ENCODE measurements at places on chromosomes 16 and 17.
A peak's percentile ranks its signal among the peaks of the same experiment; 100 is the strongest.

DNA sequence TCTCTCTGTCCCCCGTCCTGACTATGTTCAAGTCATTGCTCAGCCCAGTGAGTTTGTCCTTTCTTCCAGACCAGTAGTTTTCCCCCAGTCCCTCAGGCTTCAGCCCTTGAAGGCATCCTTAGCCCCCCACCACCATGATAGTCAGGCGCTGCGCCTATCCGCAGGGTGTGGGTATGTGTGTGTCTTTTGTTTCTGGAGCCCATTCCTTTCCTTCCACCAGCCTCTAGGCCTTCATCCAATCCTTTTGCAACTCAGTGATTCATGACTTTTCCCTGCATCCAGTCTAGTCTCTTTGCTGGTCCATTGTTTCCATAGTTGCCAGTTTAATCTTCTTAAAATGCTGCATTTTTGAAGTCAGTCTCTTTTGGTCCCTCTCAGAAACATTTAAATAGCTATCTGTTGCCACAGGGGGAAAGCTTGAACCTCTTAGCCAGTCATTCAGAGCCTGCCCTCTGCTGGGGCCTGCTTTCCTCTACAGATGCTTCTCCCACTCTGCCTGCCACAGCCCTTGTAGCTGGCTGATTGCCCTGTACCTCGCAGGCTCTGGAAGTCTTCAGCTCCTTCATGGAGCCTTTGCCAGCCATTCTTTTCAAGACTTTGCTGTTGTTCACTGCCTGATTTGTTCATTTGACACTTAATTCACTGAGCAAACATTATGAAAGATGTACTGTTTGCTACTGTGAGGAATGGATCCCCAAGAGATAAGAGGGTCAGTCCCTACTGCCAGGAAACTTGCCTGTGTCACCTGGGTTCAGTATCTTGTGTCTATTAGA, 55.9 kb upstream of the ADCY7 start:
- DNase-seq = peak; percentile 48

GRCh38 chr17:7435676-7436555, 681 bp downstream of the TMEM102 start:
- DNase-seq = no peak

- DNase-seq = no peak
These were observed 11.7 kb downstream of the ABAT start for GRCh38 chr16:8686031-8686621.

GRCh38 chr17:7589891-7590691, at the start of gene SOX15:
Gene SOX15, minus strand, starts transcription at chr17:7590094. Its CDS starts 418 bp downstream, at chr17:7589676.
- no peak for DNase-seq

DNA sequence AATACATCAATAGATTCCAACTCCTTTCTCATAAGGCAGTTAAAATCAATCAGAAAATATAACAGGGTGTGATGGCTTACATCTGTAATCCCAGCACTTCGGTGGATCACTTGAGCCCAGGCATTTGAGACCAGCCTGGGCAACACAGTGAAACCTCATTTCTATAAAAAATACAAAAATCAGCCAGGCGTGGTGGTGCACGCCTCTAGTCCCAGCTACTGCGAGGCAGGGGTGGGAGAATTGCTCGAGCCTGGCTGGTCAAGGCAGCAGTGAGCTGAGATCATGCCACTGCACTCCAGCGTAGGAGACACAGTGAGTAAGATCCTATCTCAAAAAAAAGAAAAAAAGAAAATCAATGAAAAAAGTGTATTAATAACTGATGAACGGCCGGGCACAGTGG, 258.6 kb downstream of the NTN1 start:
- DNase-seq = no peak

GRCh38 chr16:27687605-27688004, 137.7 kb downstream of the KATNIP start:
- DNase-seq = no peak

DNA sequence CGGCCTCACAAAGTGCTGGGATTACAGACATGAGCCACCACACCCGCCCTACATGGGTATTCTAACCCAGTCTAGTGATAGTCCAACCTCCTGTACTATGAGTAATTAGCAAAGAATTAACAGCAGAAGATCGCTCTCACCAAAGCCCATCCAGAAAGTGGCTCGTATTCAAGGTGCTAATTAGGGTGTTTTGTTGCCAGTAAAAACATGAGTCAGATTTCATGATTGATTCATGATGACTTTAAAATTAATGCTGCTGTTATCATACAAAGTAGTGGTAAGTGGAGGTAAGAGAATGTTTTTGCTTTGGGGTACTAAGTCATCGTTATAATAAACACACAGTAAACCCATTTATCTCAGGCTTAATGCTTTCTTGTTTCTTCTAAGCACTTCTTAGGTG, 428.8 kb downstream of the WWOX start:
- no peak for DNase-seq

- no peak for DNase-seq
These were observed 388.2 kb upstream of the MAF start for GRCh38 chr16:79988721-79989220.

- no peak for DNase-seq
These were observed 17.2 kb downstream of the RSL1D1 start for GRCh38 chr16:11833951-11834695.

DNA sequence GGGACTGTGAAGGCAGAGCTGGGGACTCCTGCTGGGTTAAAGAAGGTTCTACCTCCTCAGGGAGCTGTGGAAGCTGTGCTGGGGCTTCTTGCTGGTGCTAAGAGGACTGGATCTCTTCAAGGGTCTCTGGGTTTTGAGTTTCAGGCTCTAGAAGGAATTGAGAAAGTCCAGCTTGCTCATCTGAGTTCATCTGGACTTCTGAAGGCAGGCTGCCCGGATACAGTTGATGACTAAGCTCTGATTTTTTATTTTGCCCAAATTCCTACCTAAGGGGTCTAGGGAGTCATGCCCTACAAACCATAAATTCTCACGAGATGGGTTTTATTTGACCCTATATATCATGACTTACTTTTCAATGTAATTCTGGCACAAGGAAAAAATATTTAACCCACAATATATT, 46.8 kb upstream of the TMEM97 start:
- DNase-seq = no peak

GRCh38 chr17:66386498-66387351, 84.3 kb downstream of the PRKCA start:
- no peak for DNase-seq

GRCh38 chr17:6502142-6502541, 54.2 kb downstream of the PITPNM3 start:
- DNase-seq = no peak

GRCh38 chr16:1643521-1643920, 31.4 kb downstream of the CRAMP1 start:
- no peak for DNase-seq

GRCh38 chr17:45265821-45266220, 3.9 kb upstream of the SPATA32 start:
- DNase-seq = peak; percentile 30

GRCh38 chr16:30893744-30894539, at the start of gene BCL7C:
Gene BCL7C, minus strand, starts transcription at chr16:30894077. Its CDS starts 133 bp downstream, at chr16:30893944.
- peak; percentile 46 for DNase-seq

DNA sequence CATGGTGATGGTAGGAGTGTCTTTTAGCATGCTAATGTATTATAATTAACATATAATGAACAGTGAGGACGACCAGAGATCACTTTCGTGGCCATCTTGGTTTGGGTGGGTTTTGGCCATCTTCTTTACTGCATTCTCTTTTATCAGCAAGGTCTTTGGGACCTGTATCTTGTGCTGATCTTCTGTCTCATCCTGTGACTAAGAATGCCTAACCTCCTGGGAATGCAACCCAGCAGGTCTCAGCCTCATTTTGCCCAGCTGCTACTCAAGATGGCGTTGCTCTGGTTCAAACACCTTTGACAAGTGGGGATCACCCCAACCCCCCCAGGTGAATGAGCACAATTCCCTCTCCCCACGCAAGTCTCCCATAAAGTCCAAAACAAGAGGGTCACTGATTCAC, 49.3 kb upstream of the ETV4 start:
- DNase-seq = no peak

DNA sequence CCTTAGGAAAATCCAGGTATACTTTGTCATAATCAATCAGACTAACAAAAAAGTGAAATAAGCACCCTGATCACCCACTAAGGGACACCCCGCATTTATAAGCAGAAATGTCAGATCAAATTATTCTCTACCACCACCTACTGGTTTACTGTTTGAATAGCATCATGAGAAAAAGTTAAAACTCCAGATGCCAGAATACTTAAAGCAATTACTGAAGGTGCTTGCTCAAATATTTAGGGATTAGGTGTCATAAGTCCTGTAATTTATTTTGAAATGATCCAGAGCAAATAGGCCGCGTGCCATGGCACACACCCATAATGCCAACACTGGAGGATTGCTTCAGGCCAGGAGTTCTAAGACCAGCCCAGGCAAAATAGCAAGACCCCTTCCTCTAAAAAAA, 2.3 kb downstream of the TOP2A start:
- DNase-seq = no peak

GRCh38 chr17:39663340-39663687, 1.8 kb upstream of the TCAP start:
- DNase-seq = no peak

- DNase-seq = no peak
These were observed 4.3 kb downstream of the MYO1C start for GRCh38 chr17:1487939-1488825.

- DNase-seq = no peak
These were observed 195.2 kb downstream of the RGS9 start for GRCh38 chr17:65332375-65332774.

DNA sequence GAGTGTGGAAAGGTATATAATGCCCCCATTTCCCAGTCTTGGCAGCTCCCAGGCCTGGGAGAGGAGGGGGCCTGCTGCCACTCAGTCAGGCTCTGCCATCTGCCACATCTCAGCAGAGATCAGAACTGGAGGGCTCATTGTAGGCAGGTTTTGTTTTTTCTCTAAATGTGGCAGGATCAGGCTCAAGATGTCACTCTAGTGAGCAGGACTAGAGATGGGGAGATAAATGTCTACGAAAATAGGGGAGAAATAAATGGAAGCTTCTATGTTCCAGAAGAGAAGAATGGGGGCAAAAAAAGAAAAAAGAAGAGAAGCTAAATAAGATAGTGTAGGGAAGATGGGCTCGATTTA, 13.9 kb downstream of the NXPH3 start:
- DNase-seq = no peak

DNA sequence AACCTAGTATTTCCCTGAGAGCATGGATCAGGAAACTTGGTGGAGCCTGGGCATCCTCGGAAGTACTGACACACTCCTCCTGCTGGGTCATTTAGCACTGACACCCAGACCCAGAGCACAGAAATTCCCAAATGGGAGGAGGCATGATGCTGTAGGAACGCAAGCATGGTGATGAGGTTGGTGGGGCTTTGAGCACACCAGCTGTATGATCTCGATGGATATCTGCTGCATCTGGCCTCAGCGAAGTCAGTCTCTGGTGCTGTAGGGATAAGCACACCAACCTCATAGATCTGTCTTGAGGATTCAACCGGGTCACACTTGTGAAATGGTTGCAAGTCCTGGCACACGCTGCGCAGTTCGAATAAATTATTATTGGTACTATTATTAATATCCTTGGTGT, 52.5 kb downstream of the SHISA6 start:
- DNase-seq = no peak

DNA sequence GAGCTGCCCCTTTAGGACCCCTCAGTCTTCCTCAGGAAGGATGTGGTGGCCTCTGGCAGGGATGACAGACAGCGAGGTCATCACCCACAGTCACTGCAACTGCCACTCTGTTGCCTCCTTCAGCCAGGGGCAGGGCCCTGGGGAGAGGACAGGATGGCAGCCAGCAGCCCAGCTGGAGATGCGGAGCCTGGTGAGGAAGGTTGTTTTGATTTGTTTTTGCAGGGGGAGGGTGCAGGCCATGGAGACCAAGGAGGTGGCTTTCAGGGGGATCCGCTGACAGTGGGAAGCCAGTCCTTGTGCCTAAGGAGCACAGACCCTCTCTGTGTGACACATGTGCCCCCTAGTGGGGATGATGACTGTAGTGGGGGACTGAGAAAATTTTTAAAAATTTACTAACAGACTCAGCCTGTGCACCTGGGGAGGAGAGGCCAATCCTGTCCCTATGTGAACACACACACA, 7.4 kb downstream of the PRCD start:
- DNase-seq = no peak

DNA sequence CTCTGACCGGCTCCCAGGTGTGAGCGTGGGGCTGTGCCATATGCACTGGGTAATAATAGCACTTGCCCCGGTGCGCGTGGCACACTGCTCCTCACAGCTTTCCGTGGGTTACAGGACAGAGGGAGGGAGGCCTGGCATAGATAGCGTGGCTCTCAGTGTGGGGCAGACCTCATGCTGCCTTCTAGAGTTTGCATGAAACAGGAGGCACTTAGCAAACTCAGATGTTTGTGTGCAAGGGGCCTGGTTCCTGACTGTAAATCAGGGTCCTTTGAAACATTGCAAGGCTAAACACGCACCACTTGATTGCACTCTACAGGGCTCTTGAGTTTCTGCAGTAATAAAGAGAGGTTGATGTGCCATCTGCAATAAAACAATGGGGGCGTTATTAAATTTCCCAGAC, 101.7 kb downstream of the RPTOR start:
- DNase-seq = no peak

DNA sequence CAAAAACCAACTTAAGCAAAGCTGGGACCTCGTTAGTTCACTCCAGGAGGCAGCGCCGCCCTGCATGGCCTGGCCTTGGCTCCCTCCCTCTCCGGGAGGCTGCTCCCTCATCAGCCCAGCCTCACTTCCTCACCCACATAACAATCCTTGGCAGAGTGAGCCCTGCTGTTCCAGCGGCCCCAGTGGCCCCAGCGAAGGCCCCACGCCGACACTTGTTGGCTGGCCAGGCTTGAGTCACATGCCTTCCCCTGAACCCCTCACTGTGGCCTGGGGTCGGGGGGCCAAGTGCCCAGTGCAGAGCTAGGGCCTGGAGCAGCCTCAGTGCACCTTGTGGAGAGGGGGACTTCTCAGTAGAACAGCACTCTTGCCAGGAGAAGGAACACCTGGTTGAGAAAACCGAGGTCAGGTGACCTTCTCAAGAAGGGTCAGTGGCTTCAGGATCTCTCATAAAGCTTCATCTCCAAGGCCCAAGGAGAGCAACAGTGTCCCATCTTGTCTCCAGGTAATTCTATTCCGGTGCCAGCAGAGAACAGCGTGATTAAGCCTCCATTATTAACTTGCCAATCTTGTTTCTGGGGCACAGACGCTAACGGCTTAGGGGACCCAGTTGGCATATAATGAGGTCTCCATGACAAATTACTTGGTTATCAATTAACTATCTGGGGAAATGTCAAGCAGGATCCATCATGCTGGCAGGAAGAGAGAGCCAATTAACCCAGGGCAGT, 26.8 kb downstream of the ENDOV start:
- no peak for DNase-seq

DNA sequence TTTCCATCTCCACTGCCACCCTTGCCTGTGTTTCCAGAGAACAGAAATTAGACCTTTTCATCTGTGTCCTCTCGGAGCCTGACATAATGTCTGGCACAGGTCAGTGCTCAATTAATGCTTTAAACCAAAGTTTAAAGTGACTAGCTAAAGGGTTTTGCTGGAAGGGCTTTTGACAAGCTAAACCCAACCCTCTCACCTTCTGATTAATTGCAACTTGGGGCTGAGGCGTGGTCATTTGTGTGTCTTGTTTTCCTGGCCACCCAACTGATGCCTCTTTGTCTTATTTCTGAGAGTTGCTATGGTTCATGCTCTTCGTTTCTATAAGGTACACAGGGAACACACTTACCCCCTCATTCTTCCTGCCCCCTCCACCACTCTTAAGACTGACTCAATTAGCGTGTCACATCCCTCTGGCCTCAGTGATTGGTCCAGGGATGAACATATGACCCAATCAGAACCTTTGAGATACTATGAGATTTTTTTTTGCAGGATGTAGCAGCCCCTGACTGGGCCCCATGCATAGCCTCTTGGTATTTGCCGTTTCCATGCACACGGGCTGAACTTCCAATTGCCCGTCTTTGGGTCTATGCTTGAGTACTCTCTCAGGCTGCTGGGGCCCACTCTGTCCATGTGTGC, 15.8 kb upstream of the BRD7 start:
- DNase-seq = no peak
